Effector CD4-positive, alpha-beta T cell (primary cell): ENCODE measurements at places on chromosomes 2 and 18.

DNA sequence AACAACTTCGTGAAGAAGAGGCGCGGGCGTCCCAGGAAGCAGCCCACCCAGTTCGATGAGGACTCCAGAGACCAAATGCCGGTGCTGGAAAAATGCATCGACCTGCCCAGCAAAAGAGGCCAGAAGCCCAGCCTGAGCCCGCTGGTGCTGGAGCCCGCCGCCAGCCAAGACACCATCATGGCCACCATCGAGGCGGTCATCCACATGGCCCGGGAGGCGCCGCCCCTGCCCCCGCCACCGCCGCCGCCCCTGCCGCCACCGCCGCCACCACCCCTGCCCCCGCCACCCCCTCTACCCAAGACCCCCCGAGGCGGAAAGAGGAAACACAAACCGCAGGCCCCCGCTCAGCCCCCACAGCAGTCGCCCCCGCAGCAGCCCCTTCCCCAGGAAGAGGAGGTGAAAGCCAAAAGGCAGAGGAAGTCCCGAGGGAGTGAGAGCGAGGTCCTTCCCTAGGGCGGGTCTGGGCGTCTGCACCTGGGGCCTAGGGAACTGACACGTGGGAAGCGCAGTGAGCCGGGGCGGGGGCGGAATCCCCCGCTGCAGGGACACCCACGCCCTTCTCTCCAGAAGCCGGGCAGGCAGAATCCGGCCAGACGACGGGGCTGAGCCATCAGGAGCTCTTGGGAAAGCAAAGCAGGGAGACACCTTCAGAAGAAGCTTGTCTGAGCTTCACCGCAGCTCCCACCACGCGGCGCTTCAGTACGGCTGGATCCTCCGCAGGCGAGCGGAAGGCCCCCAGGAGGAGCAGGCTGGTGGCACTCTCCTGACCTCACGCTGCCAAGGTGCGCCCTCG is 382.8 kb downstream of the SETBP1 start:
- no peak for DNase-seq

DNA sequence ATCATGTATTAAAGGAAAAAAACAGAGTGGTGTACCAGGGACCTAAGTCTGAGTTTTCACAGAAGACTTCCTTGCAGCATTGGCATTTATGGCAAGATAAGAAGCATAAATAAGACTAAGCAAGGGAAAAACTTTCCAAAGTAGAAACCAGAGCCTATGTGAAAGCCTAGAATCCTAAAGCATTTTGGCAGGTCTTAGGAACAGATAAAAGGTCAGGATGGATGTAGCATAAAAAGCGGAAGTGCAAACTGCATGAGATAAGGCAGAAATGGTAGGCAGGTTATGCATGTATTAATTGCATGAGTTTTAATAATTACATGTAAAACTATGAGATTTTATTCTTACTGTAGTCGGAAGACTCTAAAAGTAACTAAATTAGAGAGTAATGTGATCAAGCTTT is 596.5 kb downstream of the SUCLG1 start:
- DNase-seq: no peak

DNA sequence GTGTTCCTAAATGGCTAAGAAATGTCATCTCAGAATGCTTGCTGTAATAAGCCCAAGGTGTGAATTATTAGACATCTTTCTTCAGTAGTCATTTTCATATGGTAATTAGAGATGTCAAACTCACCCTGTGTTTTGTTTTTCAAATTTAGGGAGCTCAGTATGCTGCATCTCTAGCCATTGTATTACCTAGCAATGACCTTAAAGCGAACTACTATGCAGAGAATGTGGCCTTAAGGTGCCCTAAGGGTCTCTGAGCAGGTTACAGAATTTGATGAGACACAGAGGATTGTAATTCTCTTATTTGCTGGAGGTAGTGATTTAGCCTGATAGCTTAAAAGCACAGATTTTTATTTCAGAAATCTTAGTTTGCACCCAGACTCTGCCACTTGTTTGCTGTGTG is 1052.6 kb upstream of the DDX18 start:
- no peak for DNase-seq

DNA sequence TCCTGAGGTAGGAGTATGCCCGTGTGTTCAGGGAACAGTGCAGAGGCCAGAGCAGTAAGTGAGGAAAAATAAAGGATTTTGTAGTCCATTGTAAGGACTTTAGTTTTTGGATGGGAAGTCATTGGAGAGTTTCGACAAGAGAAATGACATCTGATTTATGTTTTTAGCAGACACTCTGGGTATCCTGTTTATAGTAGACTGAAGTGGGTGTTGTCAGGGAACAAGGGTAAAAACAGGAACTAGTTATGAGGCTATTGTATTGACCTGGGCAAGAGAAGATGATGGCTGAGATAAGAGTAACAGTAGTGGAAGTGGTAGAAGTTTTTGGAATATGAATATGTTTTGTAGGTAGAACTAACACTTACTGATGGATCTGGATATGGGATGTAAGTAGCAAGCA is 59.8 kb downstream of the GTF2A1L start:
- DNase-seq: no peak

GRCh38 chr2:180322781-180323180 is 315.7 kb upstream of the CWC22 start:
- DNase-seq: no peak

DNA sequence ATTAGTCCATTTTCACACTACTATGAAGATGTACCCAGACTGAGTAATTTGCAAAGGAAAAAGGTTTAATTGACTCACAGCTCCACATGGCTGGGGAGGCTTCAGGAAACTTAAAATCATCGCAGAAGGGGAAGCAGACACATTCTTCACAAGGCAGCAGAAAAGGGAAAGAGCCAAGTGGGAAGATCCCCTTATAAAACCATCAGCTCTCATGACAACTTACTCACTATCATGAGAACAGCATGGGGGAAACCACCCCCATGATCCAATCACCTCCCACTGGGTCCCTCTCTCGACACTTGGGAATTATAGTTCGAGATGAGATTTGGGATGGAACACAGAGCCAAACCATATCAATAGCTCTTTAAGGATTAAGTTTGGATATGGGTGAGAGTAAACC is 246.1 kb upstream of the CYRIA start:
- no peak for DNase-seq

GRCh38 chr2:230891064-230891463 is 26.3 kb downstream of the ITM2C start:
- no peak for DNase-seq

DNA sequence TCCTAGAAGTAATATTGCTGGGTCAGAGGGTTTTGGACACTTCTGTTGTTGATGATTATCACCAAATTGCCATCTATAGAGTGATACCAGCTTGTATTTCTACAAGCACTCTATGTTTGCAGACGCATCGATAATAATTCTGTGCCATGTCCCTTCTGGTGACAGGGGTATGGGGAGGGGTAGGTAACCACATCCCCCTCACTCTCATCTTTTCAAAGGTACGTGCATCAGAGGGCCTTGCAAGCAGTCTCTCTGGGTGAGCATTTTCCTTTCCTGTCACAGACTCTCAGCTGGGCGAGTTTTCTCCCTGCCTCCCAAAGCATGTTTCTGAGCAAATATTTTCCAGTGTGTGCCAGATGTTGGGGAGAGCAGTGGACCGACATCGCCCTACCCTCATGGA is 98.0 kb downstream of the SMAD7 start:
- no peak for DNase-seq

DNA sequence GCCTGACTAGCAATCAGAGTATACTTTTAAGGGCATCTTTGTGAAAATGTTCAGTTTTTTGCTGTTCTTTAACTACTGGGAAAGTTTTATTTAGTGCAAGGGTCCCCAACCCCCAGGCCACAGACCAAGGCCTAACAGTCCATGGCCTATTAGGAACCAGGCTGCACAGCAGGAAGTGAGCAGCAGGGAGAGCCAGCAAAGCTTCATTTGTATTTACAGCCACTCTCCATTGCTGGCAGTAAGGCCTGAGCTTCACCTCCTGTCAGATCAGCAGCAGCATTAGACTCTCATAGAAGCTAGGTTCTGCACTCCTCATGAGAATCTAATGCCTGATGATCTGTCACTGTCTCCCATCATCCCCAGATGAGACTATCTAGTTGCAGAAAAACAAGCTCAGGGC is 17.1 kb upstream of the NR4A2 start:
- DNase-seq: no peak

- no peak for DNase-seq
Measured at GRCh38 chr2:203341741-203342310, 13.6 kb downstream of the ABI2 start.
